Lung microvascular endothelial cell (primary cell): ENCODE measurements at places on chromosomes 3 and 15. TPM values are rescaled to one million over a fixed set of nuclear protein-coding genes. Genes with fewer than 3 reads are reported as not detected.
A peak's percentile ranks its signal among the peaks of the same experiment; 100 is the strongest.

The RBP2 gene
- not detected in 2 replicates for total RNA-seq

The GPR27 gene
- total RNA-seq, result not detected in 2 replicates

The CACNA2D2 gene
- under 0.01 TPM in 1 of 2 replicates, not detected in the other for total RNA-seq

The CPEB1 gene
- under 0.01 TPM in 1 of 2 replicates, not detected in the other for total RNA-seq

The HHLA2 gene
- total RNA-seq, result not detected in 2 replicates

DNA sequence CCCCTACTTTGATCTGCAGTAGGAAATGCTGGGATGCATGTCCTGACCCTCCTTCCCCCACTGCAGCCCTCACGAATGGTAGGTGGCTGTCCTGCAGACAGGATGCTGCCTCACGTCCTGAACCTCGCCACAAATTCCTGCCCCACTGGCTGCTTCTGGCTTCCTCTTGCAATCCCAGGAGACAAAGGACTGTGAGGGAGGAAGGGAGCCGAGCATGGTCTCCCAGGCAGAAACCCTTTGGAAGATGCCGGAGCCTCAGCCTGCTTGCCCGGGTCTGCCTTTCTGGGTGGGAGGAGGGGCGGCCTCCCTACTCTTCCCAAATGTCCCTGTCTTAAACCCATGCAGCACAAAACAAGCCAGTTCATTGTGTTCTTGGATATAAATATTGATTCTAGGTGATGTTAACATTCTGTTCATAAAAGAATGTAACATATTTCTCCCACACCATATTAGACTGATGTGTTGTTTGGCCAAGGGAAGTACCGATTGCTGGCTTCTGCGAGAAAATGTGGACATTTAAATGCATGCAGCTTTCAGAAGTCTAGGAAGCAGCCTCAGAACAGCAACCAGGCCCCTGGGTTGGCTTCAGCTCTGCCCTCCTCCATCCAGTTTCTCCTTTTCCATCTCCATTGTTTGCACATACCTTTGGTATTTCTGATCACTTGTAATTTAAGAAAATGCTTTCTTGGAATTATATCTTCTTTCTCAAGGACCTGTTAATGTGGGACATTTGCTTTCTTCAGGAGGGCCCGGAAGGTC lies 75.3 kb downstream of the HMG20A start:
- peak; percentile 95 for DNase-seq

DNA sequence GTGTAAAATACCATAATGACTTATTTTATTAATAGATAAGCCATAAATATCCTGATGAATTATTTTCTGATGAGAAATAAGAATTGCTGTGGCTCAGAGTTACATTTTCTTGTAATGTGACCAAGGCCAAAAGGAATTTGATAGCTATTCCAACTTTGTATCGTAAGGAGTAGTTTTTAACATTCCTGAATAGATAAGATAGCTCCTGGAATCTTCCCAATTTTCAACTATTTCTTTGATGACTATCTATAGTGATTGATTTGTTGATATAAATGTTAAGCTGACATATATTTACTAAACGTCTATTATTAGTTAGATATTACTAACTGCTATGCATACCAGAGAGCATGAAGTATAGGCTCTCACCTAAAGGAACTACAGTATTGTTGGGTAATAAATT lies 49.1 kb upstream of the SATB1 start:
- DNase-seq, result no peak

- DNase-seq, result no peak
Measured at GRCh38 chr15:56286213-56286612, 42.5 kb upstream of the RFX7 start.

DNA sequence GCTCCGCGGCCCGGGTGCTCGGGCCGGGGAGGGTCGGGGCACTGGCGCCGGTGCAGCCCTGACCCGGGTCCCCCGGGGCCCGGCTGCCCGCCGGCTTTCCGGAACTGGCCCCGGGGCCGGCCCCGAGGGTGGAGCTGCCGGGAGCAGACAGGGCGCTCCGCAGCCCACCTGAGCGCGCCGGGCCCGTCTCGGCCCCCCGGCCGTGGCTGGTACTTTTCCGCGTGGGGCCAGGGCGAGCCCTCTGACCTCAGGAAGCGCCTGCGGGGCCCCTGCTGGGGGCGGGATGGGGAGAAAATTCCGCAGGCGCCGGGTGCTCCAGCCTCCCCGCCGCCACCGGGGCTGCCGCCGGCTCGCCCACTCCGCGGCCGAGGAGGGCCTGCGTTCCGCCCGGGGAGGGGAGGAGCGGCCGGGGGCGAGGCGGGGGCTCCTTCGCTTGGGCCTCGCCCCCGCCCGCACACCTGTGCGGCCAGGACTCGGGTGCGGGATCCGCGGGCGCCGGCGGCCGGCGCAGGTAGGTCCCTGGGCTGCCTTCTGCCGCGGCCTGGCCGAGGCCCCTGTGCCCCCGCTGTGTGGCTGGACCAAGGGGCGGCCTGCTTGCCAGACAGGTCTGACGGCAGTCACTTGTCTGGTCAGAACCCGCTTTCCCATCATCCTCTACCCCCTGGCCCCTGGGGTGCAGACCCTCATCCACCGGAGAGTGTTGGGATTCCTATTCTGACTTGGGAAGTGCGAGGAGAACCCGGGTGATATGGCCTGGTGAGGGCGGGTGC lies 3.5 kb downstream of the FURIN start:
- peak; percentile 33 for DNase-seq

DNA sequence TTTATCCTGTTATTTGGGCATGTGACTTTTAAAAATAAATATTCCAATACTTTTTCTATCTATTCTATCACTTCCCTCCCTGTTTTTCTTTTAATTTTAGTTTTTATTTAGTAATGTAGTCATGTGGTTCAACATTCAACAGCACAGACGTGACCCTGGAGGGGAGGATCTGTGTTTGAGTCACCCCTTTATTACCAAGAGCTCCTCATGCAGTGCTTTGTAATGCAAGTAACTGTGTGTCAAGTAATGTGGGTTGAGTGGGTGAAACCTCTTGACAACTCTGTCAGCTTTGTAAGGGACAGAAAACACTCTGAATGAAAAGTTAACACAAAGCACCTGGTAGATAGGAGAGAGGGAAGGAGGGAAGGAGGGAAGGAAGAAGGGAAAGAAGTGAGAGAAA lies 89.7 kb upstream of the FGF12 start:
- no peak for DNase-seq

DNA sequence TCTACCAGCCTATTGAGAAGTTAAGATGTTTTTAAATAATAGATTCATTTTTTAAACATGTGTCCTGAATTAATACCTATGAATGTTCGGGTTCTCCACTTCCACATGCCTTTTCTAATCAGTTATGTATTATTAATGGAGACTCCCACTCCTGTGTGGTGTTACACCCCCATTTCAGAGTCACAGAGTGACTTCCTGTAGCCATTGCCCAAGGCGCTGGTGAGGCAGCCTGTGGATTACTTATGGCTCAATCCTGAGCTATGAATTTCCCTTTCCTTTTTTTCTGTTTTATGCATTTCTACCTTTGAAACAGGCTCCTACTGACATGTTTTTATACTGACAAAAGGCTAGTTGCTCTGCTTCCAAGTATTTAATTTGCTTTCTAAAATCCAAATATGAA lies 162.3 kb downstream of the GABRG3 start:
- no peak for DNase-seq

The DISP2 gene
- total RNA-seq, result under 0.01 TPM in 2 replicates

The RHOV gene
- not detected in 2 replicates for total RNA-seq

The NBEAL2 gene
- total RNA-seq, result 14.2 and 16.5 TPM in 2 replicates

The CPA3 gene
- under 0.01 TPM in 1 of 2 replicates, not detected in the other for total RNA-seq

DNA sequence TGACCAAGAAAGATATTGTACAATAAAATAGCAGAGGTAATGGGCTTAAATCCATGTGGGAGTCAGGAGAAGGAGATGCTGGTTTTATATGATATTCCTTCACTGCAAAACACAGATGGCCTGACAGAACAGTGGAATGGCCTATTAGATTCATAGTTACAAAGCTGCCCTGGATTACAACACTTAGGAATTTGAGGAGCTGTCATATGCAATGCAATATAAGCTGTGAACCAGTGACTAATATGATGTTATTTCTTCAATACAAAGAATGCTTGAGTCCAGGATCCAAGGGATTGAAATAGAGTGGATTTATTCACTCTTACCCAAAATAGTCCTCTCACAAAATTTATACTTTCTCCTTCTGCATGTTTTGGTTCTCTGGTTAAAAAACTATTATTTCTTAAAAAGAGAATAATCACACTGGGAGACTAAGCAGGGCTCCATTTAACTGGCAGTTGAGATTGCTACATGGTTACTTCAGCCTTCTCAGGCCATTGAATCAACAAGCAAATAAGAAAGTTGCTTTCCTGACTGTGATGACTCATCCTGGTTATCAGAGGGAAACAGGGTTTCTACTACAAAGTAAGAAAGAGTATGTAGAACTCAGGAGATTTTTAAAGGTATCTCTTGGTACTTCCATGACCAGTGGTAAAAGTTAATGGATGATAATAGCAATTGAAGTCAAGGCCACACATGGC lies 79.8 kb upstream of the ZPLD1 start:
- peak; percentile 17 for DNase-seq

DNA sequence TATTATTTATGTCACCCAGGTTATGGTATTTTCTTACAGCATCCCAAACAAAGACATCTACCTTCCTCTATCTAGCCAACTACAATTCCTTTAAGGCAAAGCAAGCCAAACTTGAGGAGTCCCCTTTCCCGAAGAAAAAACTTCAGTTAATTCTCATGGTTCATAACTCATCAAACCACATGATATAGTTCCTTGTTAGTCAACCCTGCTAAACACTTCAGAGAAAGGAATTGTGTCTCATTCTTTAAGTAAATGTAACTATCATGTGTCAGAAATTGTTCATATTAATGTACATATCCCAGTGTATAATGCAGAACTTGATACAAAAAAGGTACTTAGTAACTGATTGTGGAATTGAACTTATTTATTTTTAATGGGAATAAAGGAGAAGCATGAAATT lies 44.4 kb downstream of the ST3GAL6 start:
- no peak for DNase-seq

GRCh38 chr15:83869341-83869740 lies 215.4 kb downstream of the ADAMTSL3 start:
- DNase-seq, result no peak

GRCh38 chr3:62211675-62212429 lies 161.5 kb downstream of the FEZF2 start:
- no peak for DNase-seq

DNA sequence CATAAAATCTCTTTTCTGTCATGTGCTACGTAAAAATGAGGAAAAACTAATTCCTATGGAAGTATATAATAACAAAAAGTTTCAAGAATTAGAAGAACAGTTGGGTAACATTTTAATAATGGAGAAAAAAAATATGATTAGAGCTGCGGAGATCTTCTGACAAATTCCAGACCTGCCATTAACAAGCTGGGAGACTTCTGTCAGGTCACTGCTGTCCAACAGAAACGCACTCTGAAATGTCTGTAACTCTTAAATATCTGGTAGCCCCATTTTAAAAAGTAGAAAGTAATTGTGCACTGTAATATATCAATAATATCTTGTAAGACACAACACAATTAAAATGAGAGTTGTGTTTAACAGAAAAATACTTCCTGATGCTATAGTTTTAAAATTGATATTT lies 15.7 kb downstream of the GOLIM4 start:
- no peak for DNase-seq

- peak; percentile 93 for DNase-seq
Measured at GRCh38 chr3:153599685-153600084, 437.7 kb downstream of the RAP2B start.

DNA sequence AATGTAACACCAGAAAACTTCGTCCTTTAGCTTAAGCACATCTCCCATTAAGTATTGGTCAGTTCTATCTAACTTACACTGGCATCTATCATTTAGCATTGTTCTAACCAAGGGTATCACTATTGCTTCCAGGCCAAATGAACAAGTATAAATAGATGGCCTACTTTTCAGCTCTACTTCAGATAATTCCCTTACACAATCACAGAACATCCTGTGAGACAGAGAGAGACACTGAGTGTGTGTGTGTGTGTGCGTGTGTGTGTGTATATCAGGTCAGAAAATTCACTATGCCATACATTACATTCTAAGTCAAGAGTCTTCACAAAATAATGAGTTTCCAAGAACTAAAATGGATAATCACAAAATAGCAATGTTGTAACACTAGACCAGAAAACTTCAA lies 39.1 kb downstream of the SCAPER start:
- no peak for DNase-seq

DNA sequence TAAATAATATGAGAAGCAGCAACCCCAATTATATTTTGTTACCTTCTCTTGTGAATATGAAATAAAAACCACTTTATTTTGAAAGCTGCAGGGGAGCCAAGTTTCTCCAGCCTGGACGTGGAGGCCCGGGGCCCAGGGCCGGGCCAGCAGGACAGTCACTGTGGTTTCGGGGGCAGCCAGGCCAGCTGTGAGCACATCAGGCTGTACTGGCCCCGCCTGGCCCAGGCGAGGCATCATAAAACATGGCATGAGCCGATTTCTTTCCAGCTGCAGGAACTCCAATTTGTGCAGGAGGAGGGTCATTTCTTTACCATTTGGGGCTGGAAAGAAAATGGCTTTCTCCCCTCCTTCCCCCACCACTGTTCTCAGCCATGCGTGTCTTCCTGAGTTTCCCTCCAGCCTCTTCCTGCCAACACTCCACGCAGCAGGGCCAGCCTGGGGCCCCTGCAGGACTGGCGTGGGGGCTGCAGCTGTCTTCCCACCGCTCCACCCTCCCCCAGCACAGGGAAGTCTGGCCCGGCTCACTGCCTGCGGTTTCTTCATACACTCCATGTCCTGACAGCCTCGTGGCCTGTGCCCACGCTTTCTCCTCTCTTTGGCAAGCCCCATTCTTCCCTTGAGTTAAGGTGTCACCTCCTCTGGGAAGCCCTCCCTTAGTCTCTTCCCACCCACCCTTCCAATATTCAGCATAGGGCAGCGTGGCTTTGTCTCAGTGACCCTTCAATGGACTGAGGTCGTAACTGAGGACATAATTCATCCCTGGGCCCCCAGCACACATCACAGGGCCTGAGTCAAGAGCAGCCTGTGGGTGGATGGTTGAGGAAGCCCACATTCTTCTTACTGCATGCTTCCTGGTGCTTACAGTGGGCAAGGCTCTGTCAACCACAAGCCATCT lies 135.8 kb downstream of the CHSY1 start:
- no peak for DNase-seq

DNA sequence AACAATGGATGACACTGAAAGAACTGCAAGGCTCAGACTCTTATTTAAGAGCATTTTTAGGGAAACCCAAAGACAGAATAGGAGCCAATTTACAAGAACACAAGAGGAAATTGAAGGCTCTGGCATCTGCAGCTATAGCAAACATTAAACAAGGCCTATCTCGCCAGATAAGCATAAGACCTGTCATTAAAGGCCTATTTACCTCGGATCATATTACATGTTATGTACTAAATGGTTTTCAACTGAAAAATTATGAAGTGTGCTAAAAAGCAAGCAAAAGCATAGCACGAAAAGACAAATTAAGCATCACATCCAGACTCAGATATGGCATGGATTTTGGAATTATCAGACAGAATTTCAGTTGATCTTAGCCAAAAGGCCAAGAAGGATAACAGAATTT lies 617.1 kb downstream of the SQOR start:
- DNase-seq, result no peak
